ENCODE measurements at places on chromosomes 3 and 15.

GRCh38 chr3:25292036-25292435 lies 136.0 kb upstream of the RARB start:
- no peak for DNase-seq

DNA sequence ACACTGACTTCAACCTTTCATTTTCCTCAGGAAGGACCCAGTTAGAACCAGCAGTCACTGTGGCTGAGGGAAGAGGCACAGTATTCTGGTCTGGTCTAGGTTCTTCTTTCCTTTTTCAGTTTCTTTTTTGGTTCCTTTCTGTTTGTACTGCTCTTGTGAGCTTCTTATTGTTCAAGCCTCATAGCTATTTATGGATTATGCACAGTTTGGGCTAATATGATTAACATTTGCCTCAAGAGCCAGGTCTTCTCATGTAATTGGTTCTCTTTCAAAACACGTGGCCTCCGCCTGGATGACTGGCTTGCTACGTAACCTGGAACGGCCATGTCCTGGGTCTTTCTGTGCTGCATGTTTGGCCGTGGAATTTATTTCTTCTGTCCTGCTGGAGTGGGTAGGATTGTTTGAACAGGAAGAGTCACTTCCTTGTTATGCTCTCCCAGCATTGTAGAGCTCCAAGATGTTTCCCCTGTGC lies 43.3 kb downstream of the RBMS3 start:
- peak; percentile 67 for DNase-seq

- no peak for DNase-seq
Observed at GRCh38 chr15:60423537-60423936, 25.8 kb upstream of the ANXA2 start.

DNA sequence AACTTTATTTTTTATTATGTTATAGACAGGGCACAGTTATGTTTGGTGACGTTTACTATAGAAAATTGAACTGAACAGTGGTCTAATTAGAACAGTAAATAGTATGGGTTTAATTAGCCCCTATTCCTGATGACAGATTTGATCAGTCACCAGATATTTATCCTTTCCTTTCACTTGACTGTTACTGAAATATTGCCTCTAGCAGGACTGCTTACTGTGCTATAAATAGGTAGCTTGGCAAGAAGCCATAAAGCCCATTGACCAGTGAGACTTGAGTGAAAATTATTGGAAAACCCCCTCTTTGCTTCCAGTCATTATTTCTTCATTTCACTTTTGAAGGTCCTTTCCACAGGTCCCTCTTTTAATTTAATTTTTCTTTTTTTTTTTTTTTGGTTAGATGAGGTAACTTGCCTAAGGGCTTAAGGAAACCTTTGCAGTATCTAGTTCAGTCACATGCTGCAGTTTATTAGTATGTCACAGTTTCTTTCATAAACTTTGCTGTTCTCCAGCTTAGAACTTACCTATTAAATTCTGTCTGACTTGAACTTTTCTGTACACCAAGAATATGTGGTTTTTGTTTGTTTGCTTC lies 115.6 kb downstream of the ADAMTSL3 start:
- DNase-seq = no peak

DNA sequence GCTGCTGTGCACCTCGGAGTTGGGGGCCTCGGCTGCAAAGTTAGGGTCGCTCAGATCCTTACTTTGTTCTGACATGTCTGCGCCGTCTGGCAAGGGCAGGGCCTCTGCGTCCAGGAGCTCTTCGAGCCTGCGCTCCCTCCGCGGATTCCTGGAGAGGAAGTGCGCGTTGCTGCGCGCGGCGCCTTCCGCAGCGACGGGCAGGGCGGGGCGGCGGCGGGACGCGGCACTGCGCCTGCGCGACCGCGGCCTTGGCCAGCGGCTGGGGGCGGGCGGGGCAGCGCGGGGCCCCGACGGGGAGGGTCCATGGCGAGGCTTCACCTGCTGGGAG lies at the start of gene NDN:
Gene NDN, minus strand, starts transcription at position 163 of the 328 bp plus-strand sequence. Its CDS starts 88 bp downstream, at position 75.
- DNase-seq = no peak

- peak; percentile 85 for DNase-seq
Observed at GRCh38 chr15:40338041-40338657, 2.6 kb downstream of the CCDC9B start.

GRCh38 chr3:185153171-185153771 lies 411 bp upstream of the C3orf70 start:
- DNase-seq = no peak

DNA sequence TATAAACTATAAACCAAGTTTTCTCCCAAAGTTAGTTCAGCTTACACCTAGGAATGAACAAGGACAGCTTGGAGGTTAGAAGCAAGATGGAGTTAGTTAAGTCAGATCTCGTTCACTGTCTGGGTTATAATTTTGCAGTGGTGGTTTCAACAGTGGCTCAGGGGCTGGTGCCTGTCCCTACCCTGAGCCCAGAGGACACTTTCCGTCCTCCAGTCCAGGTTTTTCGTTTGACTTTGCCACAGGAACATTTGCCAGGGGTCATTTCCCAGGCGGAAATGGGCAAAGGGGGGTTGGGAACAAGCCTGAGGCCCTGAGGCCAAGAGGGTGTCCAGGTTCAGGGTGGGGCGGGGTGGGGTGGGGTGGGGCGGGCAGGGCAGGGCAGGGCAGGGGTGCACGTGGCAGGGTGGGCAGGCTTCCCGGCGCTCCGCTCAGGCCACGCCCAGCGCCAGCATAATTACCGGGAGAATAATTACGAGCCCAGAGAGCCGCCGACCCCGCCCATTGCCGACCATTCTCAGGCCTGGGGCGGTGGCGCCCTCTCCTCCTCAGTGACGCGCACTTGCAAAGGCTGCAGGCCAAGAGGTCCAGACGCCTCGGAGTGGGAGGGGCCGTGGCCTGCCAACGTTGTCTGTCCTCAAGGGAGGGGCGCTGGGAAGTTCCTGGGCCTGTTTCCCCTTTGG lies 70.4 kb downstream of the KLF13 start:
- peak; percentile 97 for DNase-seq

DNA sequence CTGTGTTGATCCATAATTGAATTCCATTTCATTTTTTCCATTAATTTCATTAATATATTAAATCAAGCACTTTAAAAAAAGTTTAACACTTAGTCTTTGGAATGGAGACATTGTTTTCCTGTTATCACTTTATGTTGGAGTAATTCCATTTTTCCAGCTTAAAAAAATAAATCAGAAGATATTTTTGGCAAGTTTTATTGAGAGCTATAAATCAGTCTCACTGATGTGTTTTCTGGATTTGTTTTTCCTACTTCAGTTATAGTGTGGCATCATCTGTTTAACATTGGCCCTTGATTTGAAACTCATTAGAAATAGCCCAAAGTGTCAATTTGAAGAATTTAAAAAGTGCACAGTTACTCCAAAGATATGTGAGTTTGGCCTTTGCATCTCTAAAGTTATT lies 53.1 kb downstream of the MAP2K5 start:
- DNase-seq = no peak

GRCh38 chr15:22895465-22896190 lies 57.2 kb downstream of the NIPA2 start:
- no peak for DNase-seq

- peak; percentile 49 for DNase-seq
Observed at GRCh38 chr3:173733029-173733652, 335.6 kb downstream of the NLGN1 start.

GRCh38 chr15:79682851-79683288 lies 213.9 kb downstream of the MTHFS start:
- no peak for DNase-seq

- no peak for DNase-seq
Observed at GRCh38 chr15:69444686-69445085, 7.9 kb upstream of the RPLP1 start.

DNA sequence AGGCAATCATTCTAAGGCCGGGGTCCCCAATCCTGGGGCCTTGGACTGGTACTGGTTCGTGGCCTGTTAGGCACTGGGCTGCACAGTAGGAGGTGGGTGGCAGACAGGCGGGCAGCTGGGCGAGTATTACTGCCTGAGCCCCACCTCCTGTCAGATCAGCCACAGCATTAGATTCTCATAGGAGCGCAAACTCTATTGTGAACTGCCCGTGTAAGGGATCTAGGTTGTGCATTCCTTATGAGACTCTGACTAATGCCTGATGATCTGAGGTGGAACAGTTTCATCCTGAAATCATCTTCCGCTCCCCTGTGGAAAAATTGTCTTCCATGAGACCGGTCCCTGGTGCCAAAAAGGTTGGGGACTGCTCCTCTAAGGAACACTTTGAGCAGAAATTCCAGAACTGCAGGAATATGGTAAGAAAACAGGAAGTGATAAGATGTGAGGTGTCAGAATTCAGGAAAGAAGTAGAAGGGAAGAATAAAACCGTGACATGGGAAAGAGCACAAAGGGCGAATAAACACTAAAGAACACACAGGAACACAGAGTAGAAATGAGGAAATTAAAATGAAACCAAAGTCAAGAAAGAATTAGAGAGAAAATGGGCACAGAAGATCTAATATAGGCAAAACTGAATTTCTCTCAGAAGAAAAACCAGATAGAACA lies 57.6 kb downstream of the PDCD6IP start:
- no peak for DNase-seq

DNA sequence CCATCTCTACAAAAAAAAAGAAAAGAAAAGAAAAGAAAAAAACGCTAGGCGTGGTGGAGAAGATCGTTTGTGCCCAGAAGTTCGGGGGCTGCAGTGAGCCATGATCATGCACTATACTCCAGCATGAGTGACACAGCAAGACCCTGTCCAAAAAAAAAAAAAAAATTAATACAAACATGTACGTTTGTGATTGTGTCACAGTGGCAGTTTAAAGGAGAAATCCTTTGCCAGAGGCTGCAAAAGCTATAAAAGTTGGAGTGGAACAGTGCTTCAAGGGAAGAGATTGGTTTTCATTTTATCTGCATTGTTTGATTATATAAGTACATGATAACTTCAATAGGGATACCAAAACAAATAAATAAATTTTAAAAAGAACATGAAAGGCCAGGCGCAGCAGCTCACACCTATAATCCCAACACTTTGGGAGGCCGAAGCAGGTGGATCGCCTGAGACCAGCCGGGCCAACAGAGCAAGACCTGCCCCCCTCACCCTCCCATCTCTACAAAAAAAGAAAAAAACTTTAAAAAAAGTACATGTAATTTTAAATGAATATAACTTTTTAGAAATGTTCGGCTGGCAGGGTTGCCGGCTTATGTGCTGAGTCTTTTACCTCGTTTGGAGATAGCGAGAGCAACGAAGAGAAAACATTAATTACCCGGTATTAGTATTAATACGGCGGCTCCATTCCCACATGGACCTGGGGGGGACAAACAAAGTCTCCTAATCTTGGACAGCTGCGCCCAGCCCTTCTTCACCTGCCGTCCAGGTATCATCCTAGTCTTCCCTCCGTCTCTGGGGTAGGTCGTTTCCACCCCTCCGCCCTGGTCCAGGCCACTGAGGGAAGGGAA lies 573 bp upstream of the DIS3L start:
- DNase-seq = no peak

DNA sequence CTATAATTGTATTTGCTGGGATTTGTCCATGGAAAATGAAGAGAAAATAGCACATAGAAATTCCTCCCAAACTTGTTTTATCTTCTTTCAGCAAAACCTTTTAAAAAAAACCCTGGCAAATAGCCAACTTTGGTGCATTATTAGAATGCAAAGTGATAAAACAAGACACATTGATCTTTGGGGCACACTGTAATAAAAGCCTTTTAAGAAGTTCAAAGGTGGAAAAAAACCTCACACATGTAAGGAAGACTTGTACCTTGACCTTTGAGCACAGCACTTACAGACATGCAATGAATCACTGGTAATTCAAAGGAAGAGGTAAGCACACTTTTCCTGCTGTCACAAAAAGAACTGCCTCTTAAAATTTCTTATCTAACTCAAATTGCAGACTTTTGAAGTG lies 8.0 kb upstream of the MORC1 start:
- DNase-seq = peak; percentile 15

DNA sequence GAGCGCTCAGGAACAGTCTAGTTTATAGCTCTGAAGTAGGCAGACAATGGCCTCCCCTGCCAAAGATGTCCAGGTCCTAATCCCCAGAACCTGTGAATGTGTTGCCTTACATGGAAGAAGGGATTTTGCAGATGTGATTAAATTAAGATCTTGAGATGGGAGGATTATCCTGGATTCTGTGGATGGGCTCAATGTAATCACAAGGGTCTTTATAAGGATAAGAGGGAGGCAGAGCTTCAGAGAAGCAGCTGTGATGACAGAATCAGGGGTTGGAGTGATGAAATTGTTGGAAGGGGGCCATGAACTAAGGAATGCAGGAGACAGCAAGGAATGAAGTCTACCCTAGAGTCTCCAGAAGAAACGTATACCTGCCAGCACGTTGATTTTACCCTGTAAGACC lies 14.0 kb upstream of the GK5 start:
- peak; percentile 41 for DNase-seq

GRCh38 chr15:27864086-27864485 lies 235.0 kb downstream of the OCA2 start:
- no peak for DNase-seq

DNA sequence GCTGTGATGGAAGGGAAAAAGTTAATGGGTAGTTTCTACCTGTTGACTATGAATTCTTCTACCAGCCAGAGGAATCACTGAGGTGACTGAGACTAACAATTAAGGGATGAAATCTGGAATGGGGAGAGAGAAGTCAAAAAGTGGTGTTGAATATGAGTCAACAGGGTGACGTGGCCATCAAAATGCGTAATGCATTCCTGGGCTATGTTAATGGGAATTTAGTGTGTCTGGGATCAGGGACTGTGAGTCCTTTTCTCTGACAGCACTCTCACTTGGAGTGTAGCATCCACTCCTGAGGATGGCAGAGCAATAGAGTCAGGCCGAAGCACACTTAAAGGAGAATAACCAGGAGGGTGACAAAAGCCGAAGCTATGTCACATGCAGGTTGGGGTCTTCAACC lies 60.4 kb downstream of the MESD start:
- no peak for DNase-seq

- DNase-seq = no peak
Observed at GRCh38 chr3:33775363-33775762, 23.1 kb upstream of the PDCD6IP start.

- DNase-seq = no peak
Observed at GRCh38 chr3:48607519-48607918, 1.9 kb downstream of the UQCRC1 start.

GRCh38 chr3:172675441-172676193 lies 35.2 kb downstream of the NCEH1 start:
- DNase-seq = peak; percentile 65

DNA sequence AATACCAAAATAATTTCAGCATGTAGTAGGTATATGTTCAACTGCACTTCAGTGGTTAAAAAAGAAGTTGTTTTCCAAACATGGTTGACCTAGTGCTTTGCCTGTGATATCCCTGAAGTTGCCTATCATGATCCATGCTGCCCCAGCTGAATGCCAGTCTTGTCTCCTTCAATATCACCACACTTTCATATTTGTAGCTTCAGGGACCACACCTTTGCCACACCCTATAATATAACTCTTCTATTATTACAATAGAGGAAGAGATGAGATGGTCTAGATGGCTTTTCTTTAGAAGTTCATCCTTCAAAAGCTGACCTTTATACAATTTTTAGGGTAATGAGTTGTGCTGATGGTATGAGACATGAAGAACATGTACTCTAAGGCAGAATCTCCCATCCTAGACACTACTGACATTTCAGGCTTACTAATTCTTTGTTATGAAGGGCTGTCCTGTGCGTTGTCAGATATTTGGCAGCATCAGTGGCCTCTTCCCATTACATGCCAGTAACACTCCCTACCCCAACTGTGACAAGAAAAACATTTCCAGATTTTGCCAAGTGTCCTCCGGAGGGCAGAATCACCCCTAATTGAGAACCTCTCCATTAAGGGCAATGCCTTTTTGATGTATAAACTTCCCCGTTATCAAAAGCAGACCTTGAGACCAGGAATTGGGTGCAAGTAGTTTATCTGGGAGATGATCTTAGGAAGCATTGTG lies 76.2 kb upstream of the PLCL2 start:
- DNase-seq = no peak

- DNase-seq = no peak
Observed at GRCh38 chr15:98813951-98814350, 165.6 kb downstream of the IGF1R start.
